Activated T-helper 9 cell treated with anti-CD3 and anti-CD28 coated beads, Interleukin-2, amount 50 U/mL, for 16 hours (primary cell): ENCODE measurements at places on chromosomes 1 and 21.

- no peak for DNase-seq
Observed at GRCh38 chr1:47631411-47631995, 193.7 kb downstream of the FOXD2 start.

DNA sequence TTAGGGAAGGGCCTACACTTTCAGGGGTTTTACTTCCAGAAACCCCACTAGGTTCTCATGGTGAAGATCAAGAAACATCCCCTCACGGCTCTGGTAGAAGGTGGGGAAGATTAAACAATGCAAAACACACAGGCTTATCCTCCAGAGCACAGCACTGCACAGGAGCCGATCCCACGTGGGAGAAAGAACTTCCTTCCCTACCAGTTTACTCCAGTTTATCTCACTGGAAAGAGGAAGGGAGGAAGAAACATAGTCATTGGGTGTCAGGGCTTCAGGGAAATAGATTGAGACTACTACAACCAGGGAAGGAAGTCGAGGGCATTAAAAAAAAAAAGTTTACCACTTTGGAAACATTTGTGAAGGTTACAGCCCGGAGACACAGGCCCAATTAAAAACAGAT, 164.4 kb downstream of the NTPCR start:
- no peak for DNase-seq

DNA sequence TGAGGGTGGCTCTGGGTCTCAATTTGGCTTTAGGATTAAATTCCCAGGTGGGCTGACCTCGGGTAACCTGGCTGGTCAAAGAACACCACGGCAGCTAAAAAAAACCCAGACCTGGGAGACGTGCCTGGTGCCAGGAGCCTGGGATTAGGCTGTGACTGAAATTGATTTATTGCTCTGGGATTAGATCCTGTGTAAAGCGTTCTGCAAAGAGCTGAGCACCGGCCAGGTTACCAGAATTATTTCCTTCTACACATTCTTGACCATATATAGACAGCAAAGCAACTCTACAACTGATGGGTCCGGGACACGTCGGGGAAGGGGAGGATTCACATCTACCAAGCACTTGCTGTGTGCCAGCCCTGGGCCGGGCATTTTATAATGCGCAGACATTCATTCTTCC, 45.2 kb downstream of the TMCO4 start:
- DNase-seq: no peak

DNA sequence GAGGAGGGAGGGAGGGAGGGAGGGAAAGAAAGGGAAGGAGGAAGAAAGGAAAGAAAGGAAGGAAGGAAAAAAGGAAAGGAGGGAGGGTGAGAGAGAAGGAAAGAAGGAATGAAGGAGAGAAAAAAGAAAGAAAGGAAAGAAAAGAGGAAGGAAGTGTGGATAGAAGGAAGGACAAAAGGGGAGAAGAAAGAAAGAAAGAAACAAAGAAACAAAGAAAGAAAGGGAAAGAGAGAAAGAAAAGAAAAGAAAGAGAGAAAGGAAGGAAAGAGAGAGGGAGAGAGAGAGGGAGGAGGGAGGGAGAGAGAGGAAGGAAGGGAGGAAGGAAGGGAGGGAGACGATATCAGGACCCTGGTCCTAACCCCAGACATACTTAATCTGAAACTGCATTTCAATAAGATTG, 146.2 kb upstream of the ZC3H11B start:
- DNase-seq: no peak
